ENCODE measurements at places on chromosomes 1 and 21.

- DNase-seq: no peak
Observed at GRCh38 chr1:186812570-186812969, 16.2 kb upstream of the PLA2G4A start.

- no peak for DNase-seq
Observed at GRCh38 chr1:173417563-173417962, 59.6 kb upstream of the PRDX6 start.

DNA sequence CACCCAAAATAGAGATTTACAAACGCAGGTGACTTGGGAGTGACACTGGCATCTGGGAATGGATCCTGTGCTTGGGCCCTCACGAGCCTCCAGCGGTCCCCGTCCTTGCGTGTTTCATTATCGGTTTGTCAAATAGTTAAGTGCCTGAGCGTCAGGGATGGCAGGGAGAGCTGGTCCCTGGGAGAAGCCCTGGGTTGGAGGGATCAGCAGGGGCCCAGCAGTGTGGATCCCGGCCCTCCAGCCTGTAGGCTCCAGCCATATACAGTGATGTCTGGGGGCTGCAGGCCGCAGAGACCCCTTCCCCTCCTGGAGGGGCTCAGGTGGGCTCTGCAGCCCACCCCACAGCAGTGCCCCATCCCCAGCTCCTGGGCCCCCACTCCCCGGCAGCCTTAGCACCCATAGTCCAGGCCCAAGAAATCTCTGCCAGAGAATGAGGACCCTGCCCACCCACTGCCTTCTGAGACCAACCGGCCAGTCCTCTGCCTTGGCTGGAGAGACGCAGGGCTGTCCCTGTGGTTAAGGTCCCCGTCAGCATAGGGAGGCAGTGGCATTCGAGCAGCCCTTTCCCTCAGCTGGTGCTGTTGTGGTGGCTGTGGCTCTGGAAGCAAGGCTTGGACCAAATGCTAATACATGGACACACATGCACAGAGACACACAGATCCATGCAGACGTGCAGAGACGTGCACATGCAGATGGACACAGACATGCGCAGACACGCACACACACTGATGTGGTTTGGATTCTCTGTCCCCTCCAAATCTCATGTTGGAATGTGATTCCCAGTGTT, 2.4 kb upstream of the SLC19A1 start:
- DNase-seq: no peak

GRCh38 chr1:165645654-165646366, 14.8 kb downstream of the MGST3 start:
- DNase-seq: no peak

GRCh38 chr1:197250616-197251015, 17.4 kb upstream of the CRB1 start:
- no peak for DNase-seq

DNA sequence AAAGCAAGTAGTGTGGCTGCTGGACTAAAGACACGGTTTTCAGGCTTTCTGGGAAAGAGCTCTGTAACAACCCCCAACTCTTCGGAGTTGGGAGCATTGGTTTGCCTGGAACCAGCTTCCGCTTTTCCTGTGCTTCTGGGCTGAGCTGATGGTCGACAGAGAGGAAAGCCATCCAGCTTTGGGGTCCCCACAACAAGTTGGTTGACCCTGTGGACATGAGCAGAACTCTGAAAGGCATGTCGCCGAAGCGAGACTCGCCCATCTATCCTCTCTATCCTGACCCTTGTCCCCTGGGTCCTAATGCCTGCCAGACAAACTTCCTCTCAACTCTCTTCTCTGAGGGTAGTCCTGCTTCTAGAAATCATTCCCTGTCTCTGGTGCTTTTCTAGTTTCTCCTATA, 31.9 kb upstream of the FCGR2A start:
- DNase-seq: no peak

DNA sequence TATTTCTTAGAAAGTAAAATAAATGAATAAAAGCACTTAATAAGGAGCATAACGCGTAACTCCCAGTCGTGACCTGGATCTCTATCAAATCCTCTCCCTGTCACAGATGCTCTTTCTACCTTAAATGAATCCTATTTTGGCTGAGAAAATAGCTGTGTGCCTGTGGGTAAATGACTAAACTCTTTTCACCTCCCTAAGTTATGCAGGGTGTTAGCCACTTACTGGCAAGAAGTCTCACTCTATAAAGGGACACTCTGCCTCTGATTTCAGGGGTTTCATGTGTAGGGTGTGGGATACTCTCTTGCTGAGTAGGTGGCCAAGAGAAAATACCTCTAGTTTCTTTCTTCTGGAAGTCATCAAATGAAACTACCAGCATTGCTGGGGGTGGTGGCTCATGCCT, 24.3 kb upstream of the PPP1R15B start:
- no peak for DNase-seq

- DNase-seq: no peak
Observed at GRCh38 chr1:1537626-1538250, 2.7 kb downstream of the TMEM240 start.

GRCh38 chr1:97784661-97785060, 136.2 kb downstream of the DPYD start:
- DNase-seq: no peak

GRCh38 chr1:186564582-186564981, 103.7 kb upstream of the PDC start:
- no peak for DNase-seq

DNA sequence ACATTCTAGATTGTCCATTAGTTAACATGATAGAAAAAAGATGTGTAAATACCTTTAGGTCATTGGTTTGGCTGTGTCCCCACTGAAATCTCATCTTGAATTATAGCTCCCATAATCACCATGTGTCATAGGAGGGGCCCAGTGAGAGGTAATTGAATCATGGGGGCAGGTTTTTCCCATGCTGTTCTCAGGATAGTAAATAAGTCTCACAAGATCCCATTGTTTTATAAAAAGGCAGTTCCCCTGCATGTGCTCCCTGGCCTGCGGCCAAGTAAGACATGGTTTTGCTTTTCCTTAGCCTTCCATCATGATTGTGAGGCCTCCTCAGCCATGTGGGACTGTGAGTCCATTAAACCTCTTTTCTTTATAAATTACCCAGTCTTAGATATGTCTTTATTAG, 32.5 kb upstream of the SLC44A5 start:
- no peak for DNase-seq

DNA sequence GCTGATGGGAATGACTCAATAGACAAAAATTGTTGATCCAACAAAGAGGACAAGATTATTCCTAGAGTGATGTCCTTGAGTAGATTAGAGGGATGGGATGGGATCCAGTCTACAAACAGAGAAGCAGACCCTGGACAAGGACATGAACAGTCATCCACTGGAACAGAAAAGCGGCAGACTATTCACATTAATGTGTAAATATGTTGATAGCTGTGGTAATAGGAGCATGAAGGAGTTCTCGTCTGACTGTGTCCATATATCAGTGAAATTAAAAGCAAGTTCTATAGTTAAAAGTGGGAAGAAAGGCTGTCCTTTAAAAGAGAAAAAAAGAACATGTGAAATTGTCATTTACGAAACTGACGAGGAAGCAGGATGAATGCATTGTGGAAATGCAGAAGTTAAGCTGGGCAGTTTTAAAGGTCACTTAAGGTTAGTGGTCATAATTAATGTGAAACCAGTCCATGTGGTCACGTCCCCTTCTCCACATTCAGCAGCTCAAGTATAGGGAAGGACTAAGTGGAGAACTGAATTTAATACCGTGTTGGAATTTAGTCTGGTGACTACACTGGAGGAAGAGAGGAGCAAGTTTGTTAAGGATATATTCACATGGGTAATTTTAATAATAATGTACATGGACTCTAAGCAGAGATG, 62.1 kb downstream of the PIK3R3 start:
- no peak for DNase-seq

DNA sequence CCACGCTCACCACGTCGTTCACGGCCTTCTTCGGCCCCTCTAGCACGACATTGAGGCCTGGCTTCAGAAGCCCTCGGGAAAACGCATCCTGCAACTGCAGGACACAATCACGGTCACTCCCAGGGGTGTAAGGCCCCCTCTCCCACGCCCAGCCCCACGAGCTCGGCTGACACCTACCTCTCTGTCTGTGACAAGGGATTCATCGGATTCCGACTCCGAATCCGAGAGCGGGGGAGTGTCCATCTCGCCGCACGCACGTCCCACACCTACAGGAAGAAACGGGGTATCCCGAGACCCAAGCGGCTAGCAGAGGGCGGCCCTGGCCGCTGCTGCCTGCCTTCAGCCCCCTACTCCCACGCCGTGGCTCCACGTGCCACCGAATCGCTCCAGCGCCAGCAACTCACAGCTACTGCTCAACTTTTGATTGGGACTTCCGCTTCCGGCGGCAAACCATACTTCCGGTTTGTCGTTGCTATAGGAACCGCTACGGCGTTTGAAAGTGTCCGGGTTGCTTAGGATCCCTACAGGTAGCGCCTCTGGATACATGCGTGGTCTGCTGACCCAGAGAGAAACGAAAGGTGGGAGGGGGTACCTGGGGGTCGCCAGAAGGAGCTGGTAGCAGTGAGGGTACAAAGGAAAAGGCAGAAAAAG, at the start of the genes CFAP57 and EBNA1BP2:
Gene CFAP57, plus strand, starts transcription at position 455 of the 651 bp plus-strand sequence. CDS start 424 bp downstream, outside the sequence.
Gene EBNA1BP2, minus strand, starts transcription at position 415 of the 651 bp plus-strand sequence. Its CDS starts 172 bp downstream, at position 243.
- peak; percentile 74 for DNase-seq

DNA sequence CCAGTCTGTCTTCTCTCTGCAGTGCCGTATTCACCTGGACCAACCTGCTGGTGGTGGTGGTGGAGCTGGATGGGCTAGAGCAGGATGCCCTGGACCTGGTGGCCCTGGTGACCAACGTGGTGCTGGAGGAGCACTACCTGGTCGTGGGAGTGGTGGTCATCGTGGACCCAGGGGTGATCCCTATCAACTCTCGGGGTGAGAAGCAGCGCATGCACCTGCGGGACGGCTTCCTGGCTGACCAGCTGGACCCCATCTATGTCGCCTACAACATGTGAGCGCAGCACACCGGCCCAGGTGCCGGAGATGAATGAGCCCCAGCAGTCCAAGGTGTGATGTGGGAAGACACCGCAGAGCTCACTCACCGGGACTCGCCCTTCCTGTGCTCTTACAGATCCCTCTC, 37.5 kb downstream of the S100B start:
- no peak for DNase-seq

GRCh38 chr1:208069317-208069716, 158.4 kb upstream of the CD34 start:
- DNase-seq: no peak

- DNase-seq: no peak
Observed at GRCh38 chr1:91591175-91591974, 90.7 kb downstream of the CDC7 start.

GRCh38 chr1:109785446-109786111, 21.9 kb upstream of the EPS8L3 start:
- DNase-seq: no peak

DNA sequence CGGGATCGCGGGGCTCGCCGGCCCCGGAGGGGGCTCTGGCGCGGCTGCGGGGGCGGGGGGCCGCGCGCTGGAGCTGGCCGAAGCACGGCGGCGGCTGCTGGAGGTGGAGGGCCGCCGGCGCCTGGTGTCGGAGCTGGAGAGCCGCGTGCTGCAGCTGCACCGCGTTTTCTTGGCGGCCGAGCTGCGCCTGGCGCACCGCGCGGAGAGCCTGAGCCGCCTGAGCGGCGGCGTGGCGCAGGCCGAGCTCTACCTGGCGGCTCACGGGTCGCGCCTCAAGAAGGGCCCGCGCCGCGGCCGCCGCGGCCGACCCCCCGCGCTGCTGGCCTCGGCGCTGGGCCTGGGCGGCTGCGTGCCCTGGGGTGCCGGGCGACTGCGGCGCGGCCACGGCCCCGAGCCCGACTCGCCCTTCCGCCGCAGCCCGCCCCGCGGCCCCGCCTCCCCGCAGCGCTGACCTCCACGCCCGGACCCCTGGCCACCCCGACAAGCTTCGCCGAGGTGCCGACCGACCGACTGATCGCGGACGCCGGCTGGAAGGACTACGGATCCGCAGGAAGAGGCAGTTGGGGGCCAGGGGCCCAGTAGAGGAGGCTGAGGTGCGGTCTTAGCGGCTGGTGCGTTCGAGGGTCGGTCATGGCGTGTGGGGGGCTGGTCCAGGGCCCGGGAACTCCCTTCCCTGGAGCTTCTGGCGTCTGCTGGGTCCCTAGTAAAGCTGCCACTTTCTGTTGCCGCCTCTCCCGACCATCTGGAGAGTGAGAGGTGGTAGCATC, 711 bp downstream of the TRNP1 start:
- DNase-seq: no peak

DNA sequence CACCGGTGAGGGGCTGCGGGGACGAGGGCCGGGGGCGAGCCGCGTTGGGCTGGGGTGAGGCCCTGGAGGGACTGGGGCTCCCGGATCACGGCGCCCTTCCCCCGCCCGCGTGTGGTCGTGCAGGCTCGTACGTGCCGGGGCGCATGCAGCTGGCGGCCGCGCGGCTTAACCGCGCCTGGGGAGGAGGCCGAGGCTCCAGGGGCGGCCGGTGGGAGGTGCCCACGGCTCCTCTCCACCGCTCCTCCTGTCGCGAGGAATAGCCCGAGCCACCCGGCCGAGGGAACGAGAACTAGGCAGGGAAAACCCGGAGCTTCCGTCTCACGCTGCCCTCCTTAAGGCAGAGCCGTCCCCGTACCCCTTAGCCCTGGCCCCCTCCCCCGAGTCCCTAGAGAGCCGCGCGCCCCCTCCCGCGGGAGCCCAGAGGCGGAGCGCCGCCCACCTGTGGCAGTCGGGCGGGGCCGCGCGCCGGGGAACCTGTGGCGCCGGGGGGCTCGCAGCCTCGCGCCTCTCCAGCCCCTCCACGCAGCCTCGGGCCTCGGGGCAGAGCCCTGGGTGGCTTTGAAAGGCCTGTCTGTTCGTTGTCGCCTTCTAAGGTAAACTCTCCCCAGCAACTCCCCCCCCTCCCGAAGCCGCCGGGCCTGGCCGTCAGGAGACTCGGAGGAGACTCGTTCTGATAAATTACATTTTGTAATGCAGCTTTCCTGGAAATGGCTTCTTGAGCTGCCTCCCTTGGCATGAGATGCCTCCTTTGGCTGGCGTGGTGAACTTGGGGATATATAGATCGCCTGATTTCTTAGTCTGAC, 746 bp downstream of the AK4 start:
- no peak for DNase-seq

- no peak for DNase-seq
Observed at GRCh38 chr1:17021896-17022295, 10.2 kb upstream of the ATP13A2 start.

DNA sequence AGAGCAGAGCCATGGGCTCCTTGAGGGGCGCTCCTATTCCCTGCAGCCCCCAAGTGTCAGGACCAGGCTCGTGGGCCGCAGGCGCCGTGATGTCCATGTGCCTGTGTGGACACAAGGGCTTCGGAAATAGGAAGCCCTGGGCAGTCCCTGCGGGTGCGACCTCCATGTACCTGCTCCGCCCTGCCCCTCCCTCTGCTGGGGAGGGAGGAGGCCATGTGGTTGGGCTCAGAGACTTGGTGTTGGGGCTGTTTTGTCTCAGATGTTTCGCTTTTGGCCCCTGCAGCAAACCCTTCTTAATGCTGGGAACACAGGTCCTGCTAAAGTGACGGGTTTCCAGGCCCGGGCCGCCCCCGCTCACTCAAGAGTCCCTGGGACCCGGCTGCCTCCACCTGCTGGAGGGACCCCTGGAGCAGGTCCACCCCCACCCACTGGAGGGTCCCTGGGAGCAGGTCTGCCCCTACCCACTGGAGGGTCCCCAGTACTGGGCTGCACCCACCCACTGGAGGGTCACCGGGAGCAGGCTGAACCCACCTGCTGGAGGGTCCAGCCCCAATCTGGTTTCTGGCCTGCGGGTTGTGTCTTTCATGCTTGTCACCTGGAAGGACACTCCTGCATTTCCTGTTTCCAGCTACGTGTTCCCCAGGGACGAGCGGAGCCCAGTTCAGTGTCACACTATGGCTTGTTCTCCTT, 156.5 kb downstream of the PEX14 start:
- DNase-seq: no peak

Data from NCI-H1436 treated with DMSO at 0.1 percent for 48 hours (cell line).